ENCODE measurements at places on chromosomes 4 and X.

GRCh38 chrX:10821293-10821692, 200.9 kb upstream of the MID1 start:
- no peak for DNase-seq

DNA sequence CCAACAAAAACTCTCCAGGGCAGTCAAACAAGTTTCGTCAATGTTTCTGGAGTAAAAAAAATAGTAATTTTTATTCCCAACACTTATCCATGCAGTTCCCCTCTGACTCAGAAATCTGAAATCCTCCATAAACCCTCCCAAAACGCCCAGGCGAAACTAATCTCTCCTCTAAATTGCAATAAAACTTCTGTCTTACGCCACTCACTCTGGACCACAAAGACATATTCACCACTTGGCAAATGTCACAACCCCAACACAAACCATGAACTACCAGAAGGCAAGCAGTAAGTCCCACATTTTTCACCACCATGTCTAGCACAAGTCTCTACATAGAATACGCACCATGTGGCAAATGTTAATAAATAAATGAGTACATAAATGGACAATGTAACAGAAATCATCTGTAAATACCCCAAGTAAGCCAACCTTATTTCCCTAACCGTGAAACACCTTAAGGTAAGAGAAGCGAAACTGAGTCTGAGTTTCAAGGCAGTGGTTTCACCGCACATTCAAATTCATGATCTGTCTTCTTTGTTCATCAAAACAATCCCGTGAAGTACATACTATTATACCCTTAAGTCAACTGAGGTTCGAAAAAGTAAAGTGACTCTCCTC, 1.6 kb downstream of the PAPSS1 start:
- no peak for DNase-seq

DNA sequence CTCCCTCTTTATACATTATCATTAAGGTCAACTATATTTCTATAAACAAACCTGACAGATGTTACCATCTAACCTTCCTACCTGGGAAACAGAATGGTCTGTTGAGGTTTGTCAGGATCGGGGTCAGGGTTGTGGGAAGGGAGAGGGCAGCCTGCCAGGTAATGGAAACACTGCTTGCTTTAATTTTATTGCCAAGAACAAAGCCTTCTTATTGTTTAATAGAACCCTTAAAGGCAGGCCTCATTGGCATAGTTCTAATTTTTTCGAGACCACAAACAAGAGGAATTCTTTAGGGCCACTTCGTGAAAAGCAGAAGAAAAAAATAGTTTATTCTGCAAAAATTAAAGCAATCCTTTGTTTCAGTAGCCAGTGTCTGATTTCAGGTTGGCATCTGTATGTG, 113.2 kb downstream of the MID1 start:
- no peak for DNase-seq

DNA sequence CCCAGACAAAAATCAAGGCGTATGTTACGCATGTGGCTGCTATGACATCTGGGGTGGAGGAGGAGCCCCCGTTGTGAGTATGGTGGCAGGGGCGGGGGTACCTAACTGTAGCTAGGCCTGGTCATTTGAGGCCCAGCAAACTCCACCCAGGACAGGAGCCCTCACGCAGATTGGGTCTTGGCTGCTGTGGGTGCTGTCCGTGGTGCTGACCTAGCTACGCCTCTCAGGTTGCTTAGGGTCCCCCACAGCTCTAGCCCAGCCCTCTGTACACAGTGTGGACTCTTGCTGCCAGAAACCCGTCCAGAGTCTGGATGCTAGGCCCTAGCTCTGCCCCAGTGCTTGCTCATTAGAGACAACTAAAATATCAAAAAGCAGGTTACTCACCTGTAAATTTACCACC, 146.7 kb upstream of the PSAPL1 start:
- DNase-seq, result no peak

DNA sequence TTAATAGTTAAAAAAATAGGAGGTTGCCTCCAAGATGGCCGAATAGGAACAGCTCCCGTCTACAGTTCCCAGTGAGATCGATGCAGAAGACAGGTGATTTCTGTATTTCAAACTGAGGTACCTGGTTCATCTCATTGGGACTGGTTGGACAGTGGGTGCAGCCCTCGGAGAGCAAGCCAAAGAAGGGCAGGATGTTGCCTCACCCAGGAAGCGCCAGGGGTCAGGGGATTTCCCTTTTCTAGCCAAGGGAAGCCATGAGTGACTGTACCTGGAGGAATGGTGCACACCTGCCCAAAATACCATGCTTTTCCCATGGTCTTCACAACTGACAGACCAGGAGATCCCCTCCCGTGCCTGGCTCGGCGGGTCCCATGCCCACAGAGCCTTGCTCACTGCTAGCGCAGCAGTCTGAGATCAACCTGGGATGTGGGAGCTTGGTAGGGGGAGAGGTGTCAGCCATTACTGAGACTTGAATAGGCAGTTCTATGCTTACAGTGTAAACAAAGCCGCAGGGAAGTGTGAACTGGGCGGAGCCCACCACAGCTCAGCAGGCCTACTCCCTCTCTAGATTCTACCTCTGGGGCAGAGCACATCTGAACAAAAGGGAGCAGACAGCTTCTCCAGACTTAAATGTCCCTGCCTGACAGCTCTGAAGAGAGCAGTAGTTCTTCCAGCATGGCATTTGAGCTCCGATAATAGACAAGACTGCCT, 47.5 kb downstream of the PPA2 start:
- no peak for DNase-seq

DNA sequence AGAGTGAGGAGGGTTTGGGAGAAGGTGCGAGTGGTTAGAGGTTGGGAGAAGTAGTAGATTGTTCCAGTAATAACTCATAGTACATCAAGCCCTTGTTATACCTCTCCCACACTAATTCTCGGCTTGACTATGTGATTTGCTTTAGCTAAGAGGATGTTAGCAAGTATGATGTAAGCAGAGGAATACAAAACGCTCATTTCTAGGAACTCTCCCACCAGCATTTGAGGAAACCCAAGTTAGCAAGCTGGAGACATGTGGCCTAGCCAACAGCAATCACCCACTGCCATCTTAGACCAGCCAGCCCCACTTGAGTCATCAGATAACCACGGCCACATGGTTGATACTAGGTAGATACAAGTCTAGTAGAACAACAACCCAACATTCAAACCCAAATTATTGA, 14.2 kb downstream of the FTHL17 start:
- DNase-seq, result no peak

- DNase-seq, result no peak
These were observed 127.2 kb upstream of the GPC4 start for GRCh38 chrX:133542476-133542875.

- no peak for DNase-seq
These were observed 605.5 kb upstream of the PITX2 start for GRCh38 chr4:111228396-111228795.

DNA sequence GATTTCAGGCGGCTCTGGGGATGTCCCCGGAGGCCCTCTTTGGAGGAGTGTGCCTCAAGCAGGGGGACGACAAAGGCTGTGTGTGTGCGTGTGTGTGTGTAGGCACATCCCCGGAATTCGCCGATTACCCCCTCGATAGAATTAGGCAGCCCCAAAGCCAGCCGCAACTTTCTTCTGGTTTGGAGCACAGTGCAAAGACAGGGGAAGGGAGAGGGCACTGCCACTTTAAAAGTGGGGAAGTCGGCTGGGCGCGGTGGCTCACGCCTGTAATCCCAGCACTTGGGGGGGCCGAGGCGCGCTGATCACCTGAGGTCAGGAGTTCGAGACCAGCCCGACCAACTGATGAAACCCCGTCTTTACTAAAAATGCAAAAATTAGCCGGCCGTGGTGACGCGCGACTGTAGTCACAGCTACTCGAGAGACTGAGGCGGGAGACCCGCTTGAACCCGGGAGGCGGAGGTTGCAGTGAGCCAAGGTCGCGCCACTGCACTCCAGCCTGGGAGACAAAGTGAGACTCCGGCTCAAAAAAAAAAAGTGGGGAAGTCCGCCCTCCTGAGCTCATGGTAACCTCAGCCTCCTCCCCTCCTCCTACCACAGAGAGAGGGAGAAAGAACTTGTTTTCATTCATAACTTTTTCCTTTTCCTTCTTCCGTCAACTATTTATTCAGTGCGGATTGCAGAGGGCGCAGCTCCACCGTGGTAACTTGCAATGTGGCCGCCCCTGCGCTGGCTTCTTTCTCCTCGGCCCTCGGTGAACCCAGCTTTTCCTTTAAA, 2.4 kb downstream of the SPRY1 start:
- DNase-seq, result no peak

- DNase-seq, result no peak
These were observed 22.2 kb upstream of the HMX1 start for GRCh38 chr4:8893624-8894423.

DNA sequence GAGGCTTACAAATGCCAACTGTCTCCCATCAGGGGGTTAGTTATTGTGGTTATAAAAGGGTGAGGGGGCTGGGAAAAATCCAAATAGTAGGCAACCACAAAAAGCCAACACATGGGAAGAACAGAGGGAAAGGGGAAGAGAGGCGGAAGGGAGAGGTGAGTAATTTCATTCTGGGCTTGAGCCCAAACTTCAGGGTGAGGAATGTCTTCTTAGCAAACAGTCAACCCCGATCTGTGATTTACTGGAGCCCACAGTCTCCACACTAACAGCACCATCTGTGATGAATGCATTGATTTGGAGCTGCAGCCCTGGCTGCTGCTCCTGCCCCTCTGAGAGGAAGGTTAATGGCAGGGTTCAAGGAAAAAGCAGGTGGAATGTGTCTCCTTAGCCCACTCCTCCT, 162.2 kb upstream of the GPR101 start:
- DNase-seq, result no peak

DNA sequence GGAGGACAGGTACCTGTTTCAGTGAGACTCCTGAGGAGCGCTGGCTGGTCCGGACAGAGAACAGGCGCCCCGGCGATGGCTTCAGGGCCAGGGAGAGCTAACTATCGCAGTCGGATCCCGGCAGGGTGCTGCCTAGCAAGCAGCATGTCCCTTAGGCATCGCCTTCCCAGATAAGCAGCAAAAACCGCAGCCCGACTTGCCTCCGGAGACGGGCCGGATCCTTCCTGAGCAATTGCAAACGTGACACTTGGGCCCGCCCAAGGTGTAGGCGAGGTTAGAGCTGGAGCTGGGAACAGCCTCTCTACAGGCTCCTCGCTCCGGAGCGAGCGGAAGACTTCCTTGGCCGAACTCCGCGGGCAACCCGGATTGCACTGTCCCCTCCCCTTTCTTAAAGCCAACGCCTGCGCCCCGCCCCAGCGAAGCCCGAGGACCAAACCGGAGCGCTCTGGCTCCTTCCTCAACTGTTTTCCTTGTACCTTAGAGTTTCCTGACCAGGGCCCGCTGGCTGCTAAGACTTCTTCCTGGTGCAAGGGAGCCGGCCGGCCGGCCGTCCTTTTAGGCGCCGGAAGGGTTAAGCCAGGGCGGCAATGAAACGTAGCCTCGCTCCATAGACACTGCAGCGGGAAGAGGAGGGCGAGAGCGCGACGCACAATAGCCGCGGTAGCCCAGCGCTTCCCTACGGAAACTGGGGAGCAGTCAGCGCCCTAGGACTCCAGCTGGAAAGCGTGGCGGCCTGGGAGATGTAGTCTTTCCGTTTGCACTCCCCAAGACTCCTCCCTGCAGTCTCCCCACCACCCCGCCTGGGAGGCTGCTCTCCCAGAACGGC, at the start of gene OPHN1:
Gene OPHN1 (minus strand): TSS at position 341 of the 826 bp plus-strand sequence. CDS start 475 bp downstream, outside the sequence.
- peak; percentile 6 for DNase-seq

DNA sequence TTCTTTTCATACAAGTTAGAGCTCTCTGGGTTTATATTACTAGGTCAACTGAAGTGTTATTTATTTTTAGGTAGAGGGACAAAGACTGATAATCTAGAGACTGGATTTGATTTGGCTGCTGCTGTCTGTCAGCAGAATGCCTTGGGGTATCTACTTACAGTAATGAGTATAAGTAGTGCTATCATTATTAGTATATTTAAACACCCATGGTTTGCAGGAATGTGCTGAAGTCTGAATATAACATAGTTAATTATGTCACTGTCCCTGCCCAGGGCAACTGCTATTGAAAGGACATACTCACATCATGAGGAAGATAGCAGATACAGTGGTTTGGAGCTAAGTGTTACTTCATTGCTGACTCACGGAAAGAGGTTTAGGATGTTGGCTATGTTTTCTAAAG, 76.2 kb downstream of the PRRG1 start:
- no peak for DNase-seq

DNA sequence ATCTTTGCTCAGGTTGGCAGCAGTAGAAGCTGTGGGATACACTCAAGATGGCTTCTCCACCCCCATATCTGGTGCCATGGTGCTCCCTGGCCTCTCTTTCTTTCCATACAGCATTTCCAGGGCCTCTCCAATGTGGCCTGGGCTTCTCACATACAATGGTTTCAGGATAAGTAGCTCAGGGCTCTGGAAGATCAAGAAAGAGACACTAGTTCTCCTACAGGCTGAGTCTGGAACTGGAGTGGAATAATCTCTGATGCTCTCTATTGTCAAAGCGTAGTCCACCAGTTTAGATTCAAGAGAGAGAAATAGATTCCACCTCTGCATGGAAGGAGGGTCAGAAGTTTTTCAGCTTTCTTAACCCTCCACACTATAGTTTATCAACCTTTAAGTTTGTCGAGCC, 138.2 kb upstream of the AADAT start:
- no peak for DNase-seq

DNA sequence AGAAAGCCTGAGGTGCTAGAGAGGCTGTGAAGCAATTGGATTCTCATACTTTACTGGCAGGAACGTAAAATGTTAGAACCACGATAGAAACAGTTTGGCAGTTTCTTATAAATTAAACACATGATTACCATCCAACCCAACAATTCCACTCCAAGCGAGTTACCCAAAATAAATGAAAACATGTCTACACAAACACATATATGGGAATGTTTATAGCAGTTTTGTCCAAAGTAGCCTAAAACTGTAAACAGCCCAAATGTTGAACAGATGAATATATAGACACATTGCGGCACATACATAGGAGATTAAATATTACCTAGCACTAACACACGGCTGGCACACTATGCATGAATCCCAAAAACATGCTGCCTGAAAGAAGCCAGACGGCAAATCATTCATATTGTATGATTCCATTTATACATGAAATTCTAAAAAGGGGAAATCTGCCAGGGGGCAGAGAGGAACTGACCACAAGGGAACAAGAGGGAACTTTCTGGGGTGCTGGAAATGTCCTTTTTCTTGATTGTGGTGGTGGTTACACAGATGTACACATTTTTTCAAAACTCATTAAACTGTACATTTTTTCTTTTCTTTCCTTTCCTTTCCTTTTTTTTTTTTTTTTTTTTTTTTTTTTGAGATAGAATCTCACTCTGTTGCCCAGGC, 50.4 kb upstream of the SLC25A4 start:
- DNase-seq, result no peak

- no peak for DNase-seq
These were observed at the start of gene PRSS48 for GRCh38 chr4:151276787-151277562. Gene PRSS48 (plus strand): TSS chr4:151277161. CDS start chr4:151277173, 12 bp downstream.

All from NCI-H1417 treated with DMSO at 0.1 percent for 48 hours (cell line).